Substantia nigra (tissue), 51 donors: ENCODE measurements at places on chromosomes 7 and 10.
A peak's percentile ranks its signal among the peaks of the same experiment; 100 is the strongest.

DNA sequence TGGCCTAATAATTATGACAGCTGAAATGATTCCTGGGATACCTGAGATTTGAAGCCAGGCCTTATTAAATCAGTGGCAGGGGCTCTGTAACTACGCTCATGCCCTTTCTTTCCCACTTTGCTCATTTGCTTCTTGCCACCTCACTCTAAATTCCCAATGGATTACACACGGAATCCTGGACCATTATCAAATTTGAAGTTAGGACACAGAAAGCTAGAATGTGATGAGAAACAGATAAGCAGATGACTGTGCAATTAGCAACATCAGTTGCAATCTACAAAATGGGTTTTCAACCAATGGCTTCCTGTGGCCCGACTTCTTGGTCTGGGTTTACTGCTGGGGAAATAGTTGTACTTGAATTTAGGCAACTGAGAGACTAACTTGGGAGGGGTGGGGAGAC is 374.3 kb downstream of the INHBA start:
- DNase-seq, result no peak

GRCh38 chr7:100017300-100017699 is 1.9 kb downstream of the ZKSCAN1 start:
- no peak for DNase-seq

DNA sequence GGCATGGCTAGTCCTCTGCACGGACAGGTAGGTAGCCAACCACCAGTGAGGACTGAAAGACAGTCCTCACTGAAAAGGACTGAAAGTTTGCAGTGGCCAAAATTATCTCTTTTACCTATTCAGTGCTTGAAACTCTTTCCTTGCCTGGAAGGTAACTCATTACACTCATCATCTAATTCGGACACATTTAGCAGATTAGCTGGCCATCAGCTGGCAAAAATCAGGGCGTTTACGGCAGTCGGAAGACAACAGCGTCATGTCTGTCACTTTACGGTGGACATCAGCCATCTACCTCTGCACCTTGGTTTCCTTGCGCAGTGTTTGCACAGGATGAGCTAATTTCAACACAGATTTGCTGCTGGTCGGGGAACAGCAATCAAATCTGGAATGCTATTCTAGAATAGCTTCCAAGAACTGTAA is 740 bp downstream of the ANXA7 start:
- no peak for DNase-seq

DNA sequence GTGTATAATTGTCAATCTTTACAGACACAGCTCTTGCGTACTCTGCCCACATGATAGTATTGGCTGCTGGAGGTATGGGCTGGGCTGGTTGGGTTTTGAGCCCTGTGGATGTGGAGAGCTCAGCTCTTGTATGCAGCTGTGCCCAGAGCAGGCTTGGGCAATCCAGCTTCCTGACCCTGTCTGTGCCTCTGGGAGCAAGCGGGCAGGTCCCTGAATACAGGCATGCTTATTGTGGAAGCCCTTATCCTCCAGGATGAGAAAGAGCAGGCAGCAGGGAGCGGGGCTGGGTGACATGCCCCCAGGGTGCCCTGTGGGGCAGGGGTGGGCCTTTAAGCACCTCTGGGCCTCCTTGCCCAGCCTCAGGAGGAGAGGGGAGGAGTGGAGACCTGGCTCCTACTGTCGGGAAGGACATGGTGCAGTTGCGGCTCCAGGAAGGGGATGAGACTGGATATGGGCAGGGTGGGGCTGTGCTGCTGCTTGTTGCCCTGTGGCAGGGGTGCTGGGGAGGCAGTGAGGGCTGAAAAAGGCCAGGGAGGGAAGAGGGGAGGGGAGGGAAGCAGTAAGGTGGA is 32.7 kb upstream of the SH2D4B start:
- no peak for DNase-seq

- DNase-seq, result no peak
These were observed 665.6 kb downstream of the DNAJB9 start for GRCh38 chr7:109235316-109235715.

GRCh38 chr10:117442944-117443685 is 67.9 kb upstream of the PDZD8 start:
- DNase-seq, result peak; percentile 48

DNA sequence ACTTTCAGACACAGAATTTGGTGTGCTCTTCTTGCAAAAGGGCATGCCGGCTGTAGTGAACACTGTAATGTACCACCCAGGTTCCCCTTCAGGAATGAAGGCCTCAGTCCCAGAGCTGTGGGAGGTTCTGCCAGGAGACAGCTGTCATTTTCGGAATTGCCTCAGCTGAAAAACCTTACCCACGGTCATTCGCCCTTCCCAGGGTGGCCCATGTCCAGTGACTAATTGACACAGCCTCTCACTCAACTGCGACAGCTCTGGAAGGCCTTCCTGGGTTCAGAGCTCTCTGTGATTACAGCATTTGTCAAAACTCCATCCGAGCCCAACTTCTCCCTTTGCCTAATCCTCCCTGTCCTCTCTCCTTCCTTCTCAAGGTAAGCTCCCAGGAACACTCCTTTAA is 43.7 kb upstream of the WAC start:
- DNase-seq, result no peak

- DNase-seq, result no peak
These were observed 2.5 kb downstream of the VSIR start for GRCh38 chr10:71770789-71771188.

GRCh38 chr10:49446031-49446430 is 50.1 kb upstream of the DRGX start:
- DNase-seq, result no peak

GRCh38 chr7:155258226-155258560 is 39.5 kb upstream of the INSIG1 start:
- DNase-seq, result peak; percentile 19

- no peak for DNase-seq
These were observed 220.0 kb upstream of the LRRN3 start for GRCh38 chr7:110870926-110871325.

- peak; percentile 28 for DNase-seq
These were observed 669 bp downstream of the PI4K2A start for GRCh38 chr10:97640868-97641811.

DNA sequence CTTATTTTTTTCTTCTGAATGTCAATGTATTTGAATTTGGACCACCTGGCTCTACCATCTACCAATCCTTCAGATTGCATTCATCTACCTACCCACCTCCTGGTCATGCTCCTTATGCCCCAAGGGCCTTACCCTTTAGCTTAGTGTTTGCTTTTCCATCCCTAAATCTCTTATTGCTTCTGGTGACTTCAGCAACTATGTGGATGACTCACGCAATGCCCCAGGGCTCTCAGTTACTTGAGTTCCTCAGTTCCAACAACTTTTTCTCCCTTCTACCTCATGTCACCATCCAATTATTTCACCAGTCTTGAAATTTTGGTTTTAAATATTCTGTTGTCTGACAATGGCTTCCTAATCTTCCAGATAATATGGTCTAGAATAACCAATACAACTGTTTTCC is 118.9 kb downstream of the CFAP58 start:
- no peak for DNase-seq

DNA sequence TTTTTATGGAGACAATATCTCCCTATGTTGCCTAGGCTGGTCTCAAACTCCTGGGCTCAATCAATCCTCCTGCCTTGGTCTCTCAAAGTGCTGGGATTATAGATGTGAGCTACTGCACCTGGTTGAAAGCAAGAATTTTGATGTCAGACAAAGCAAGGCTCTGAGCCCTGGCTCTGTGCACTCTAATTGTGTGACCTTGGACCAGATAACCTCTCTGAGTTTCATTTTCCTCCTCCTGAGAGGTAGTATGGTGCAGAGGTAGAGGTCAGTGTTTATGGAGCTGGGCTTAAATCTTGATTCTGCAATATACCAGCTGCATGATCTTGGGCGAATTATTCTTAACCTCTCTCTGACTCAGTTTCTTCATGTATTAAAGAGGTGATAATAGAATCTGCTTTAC is 31.4 kb upstream of the SLC26A3 start:
- no peak for DNase-seq

DNA sequence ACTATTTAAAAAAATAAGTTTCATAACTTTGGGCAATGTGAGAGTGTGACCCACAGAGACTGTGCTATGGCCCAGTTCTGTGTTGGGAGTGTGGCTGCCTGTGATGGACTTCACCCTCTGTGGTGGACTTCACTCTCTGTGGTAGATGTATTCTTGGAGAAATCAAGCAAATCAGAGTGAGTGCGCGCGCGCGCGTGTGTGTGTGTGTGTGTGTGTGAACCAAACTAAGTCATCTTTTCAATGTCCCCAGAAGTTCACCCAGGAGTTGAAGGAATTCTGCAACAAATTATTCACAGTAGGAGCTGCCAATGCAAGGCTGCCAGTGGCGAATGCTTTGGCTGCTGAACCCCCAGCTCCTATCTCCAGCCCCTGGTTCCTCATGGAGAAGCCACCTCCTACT is 184.5 kb downstream of the ADAM12 start:
- no peak for DNase-seq

GRCh38 chr7:74343281-74344131 is 54.3 kb downstream of the CLIP2 start:
- DNase-seq, result no peak

GRCh38 chr7:77404641-77405040 is 11.5 kb downstream of the GSAP start:
- DNase-seq, result no peak

GRCh38 chr7:31099451-31100444 is 47.6 kb downstream of the ADCYAP1R1 start:
- DNase-seq, result no peak

GRCh38 chr7:82455295-82455694 is 11.7 kb upstream of the CACNA2D1 start:
- DNase-seq, result no peak

GRCh38 chr7:55423891-55424290 is 58.8 kb downstream of the LANCL2 start:
- DNase-seq, result no peak

- DNase-seq, result no peak
These were observed 124.3 kb upstream of the WNT16 start for GRCh38 chr7:121204537-121204936.

GRCh38 chr10:34154383-34154900 is 660.7 kb downstream of the PARD3 start:
- no peak for DNase-seq

GRCh38 chr7:158244430-158244829 is 343.2 kb downstream of the PTPRN2 start:
- DNase-seq, result no peak

DNA sequence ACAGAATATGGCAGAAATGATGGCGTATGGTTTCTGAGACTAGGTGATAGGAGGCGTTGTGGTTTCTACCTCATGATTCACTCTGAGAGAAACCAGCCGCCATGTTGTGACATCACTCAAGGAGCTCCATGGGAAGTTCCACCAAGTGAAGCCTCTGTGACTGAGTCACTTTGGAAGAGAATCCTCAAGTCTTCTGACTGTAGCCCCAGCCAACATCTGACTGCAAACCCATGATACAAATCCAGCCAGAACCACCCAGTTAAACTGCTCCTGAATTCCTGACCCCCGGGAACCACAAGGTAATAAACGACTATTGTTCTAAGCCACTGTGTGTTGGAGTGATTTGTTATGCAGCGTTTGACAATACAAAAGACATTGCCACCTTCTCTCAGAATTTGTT is 91.1 kb upstream of the CARD11 start:
- DNase-seq, result no peak

- no peak for DNase-seq
These were observed 134.1 kb downstream of the MAGI2 start for GRCh38 chr7:79319369-79319768.

DNA sequence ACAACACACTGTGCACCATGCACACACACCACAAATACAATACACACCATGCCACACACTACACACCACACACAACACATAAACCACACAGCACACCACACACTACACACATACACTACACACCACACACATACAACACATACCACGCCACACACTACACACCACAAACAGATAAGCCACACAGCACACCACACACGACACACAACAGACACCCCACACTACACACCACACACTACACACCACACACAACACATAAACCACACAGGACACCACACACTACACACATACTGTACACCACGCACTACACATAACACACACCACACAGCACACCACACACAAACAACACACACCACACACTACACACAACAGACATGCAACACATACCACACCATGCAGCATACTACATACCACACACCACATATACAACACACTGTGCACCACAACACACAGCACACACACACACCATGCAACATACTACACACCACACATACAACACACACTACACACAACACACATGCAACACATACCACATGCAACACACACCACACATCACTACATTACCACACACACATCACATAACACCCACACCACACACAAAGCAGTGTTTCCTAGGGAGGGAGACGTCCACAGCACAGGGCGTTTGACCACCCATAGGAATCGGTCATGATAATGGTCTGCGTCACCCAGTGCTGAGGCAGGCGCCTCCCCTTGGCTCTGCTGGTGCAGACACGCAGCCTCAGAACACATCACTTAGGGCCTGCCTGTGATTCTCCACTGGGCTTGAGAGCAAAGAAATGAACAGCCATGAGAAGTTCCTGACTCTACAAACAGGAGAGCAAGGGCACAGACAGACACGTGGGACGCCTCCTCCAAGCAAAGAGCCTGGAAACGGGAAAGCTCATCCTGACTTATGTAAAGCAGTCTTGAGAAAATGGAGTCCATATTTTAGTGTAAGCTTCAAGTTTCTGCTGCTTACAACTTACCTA is 458.3 kb downstream of the PTPRN2 start:
- DNase-seq, result no peak
